Fibroblast of gingiva (primary cell): ENCODE measurements at places on chromosomes 3 and 15.

DNA sequence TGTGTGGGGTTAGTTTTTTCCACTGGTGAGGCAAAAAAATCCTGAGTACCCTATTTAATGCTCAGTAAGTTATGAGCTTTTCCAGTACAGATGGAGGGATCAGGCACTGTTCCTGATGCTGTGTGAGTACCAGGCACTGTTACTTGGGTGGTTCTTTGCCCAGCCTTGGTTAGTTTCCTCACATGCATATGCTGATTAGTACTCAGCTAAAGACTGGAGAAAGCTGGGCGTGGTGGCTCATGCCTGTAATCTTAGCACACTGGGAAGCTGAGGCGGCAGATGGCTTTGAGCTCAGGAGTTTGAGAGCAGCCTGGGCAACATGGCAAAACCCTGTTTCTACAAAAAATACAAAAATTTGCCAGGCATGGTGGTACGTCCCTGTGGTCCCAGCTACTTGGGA, 210.3 kb upstream of the SGO1 start:
- DNase-seq, result no peak

DNA sequence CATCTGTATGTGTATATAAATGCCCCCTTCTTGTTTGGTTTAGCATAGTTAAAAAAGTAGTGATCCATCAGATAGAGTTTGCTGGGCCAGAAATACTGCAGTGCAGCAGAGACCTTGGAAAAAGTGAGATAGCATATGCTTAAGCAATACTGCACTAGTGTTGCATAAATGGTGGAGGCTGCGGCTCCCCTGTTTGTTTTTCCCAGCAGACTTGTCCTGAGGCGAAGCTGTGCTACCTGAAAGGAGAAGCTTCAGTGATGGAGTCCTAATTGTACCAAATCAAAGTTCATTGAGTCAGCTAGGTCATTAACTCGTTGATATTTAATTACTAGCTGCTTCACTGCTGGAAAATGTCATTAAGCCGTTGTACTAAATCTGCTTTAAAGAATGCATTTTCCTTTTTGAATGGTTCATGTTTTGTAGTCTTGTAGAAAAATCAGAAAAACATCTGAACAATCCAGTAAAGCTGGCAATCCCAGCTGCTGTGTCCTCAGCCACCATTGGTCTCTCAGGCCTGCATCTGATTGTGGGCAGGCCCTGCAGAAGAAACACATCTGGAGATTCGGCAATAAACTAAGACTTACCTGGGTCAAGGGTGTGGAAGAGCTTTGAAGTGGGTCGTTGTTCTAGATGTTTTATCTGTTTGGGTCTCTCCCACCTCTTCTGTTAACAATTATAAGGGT, 169.6 kb downstream of the B3GALNT1 start:
- DNase-seq, result no peak

DNA sequence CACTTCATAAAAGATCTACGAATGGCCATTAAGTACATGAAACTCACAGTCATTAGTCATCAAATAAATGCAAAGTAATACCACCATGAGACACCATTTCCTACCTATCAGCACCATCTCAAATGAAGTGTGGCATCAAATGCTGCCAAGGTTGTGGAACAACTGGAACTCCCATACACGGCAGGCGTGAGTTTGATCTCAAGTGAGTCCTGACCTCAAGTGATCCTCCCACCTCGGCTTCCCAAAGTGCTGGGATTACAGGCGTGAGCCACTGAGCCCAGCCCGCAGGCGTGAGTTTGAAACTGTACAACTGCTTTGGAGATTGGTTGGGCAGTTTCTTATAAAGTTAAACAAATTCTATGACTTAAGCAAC, 28.8 kb upstream of the HDAC11 start:
- no peak for DNase-seq

DNA sequence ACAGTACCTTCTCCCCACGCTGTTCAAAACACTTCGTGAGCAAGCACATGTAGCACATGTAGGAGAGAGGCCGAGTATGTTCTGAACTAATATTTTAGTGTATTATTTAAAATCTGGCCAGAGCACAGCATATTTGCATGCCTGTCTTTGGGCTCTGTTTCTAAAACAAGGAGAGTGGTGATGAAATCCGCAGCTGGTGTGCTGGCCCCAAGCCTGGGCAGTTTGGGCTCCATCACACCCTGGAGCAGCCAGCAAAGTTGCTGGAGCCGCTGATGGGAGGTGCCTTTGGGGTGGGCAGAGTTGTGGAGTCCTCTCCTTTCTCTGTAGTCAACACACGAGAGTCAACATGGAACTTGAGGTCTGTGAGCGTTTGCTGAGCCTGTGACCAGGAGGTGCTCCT, 116.6 kb downstream of the SLCO3A1 start:
- DNase-seq, result peak; percentile 89

DNA sequence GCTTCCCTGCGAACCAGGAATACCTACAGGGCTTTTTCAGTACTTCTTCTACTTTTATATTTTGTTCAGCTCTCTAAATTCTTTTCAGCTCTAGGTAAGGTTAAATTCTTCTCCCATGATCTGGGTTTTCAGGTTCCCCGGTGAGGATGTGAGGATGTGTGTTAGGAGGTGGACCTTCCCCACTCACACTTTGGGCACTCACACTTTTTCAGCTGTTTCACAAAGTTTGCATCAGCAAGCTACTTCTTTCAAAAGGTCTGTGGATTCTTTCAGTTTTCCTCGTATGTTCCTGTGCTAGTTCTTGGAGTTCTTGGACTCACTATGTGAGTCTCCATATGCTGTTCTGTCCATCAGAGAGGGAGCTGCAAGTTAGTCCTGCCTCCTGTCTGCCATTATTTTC, 13.9 kb upstream of the OR5K2 start:
- no peak for DNase-seq
